ENCODE measurements at places on chromosomes 11 and 22.

GRCh38 chr22:46287873-46288751 lies 8.6 kb upstream of the GTSE1 start:
- no peak for DNase-seq

DNA sequence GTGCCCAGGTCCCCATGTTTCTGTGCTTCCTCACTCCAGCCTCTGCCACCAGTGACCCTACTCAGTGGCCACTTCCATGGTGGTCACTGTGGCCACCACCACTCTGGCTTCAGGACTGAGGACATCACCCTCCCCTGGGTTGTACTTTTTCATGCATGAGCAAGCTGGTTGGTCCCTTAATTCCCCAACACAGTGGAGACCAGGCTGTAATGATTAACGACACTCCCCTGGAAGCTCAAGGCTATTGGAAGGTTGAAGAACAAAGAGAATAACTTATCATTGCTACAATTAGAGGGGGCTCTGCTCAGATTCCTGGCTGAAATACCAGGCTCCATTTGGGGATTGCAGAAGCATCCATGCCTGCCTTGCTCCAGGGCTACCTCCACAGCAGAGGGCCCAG lies 10.5 kb downstream of the PLAAT4 start:
- DNase-seq, result no peak

- DNase-seq, result no peak
Measured at GRCh38 chr22:19121631-19122142, 525 bp downstream of the DGCR2 start.

DNA sequence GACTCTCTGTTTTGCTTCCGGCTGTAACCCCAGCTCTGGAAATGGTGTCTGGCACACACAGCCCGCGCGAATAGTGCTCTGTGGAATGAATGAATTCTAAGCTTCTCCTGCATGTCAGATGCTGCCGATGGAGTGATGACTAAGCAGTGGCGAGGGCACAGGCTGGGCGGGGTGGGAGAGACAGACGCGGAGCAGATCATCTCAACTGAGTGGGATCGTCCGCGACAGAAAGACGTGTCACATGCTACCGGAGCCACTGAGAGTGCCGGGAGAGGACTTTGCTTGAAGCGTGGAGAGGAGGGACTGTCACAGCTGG lies 334.5 kb downstream of the CTTN start:
- no peak for DNase-seq

DNA sequence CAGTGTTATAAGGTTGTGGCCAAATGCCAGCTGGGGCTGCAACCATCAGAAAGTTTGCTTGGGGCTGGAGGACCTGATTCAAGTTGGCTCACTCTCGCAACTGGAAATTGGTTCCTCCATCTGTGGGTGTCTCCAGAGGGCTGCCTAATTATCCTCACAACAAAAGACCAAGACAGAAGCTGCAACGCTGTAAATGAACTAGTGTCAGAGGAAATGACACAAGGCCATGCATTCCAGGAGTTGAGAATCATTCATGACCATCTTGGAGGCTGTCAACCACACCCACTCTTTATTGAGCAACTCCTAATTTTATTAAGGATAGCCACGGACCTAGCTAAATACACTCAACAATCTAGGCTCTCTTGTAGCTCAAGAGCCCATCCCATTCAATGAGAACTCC lies 1060.8 kb downstream of the OPCML start:
- no peak for DNase-seq

DNA sequence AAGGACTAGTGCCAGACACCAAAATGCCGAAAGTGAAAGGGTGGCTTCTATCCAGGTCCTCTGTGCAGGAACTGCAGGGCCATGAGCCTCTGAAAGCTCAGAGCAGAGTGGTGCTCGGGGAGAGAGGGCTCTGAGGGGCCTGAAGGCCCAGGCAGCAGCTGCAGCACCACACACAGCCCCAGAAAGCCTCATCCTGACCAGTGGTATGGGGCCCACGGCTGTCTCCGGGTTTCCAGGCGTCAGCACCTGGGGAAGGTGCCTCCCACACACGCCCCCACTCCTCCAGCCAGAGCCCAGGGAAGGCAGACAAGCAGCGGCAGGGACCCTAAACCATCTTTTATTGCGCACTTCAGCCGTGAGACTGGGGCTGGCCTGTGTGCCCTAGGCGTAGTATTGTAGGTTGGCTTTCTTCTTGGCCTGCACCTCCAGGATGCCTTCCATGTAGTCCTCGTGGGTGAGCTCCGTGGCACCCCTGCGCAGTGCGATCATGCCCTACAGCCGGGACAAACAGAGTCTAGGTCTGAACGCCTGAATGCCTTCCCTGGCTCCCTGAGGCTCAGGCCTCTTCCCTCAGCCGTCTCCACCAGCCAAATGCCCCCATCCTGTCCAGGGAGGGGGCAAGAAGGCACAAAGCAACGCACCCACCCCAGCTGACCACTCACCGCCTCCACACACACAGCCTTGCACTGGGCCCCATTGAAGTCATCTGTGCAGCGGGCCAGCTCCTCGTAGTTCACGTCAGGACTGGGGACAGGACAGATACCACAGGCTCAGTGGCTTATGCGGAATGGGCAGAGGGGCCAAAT lies 7.6 kb downstream of the PSMC3 start:
- DNase-seq, result no peak

DNA sequence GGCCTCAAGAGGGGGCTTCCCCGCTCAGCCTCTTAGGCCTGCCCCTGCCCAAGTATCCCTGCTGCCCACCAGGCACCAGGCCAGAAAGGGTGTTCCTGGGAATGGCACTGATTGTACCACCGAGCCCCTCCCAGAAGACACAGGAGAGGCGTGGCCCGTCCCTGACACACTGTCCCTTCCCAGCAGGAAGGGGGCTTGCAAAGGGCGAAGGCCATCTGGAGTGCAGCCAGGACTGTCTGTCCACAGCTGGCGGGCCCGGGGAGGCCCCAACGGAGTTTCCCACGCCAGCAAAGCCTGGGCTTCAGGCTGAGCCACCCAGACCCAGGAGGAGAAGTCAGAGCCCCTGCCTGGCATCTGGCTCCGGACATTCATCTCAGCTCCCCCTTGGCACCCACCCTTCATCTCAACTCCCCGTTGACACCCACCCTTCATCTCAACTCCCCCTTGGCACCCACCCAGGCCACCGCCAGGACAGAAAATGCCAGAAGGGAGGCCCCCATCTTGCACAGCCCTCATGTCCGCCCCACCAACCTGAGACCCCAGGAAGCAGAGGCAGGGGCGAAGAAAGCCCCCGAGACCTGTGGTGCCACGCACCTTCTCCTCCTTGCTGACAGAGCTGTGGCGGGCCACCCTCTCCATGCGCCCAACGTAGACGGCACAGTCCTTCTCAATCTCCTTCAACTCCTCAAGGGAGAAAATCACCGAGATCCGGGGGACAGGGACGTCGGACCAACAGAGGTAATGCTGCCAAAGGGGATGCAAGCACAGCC lies 19.4 kb downstream of the TUBGCP6 start:
- no peak for DNase-seq

GRCh38 chr11:119619665-119620064 lies 109.3 kb downstream of the NECTIN1 start:
- no peak for DNase-seq

GRCh38 chr22:22179858-22180257 lies 64.7 kb upstream of the VPREB1 start:
- DNase-seq, result no peak

DNA sequence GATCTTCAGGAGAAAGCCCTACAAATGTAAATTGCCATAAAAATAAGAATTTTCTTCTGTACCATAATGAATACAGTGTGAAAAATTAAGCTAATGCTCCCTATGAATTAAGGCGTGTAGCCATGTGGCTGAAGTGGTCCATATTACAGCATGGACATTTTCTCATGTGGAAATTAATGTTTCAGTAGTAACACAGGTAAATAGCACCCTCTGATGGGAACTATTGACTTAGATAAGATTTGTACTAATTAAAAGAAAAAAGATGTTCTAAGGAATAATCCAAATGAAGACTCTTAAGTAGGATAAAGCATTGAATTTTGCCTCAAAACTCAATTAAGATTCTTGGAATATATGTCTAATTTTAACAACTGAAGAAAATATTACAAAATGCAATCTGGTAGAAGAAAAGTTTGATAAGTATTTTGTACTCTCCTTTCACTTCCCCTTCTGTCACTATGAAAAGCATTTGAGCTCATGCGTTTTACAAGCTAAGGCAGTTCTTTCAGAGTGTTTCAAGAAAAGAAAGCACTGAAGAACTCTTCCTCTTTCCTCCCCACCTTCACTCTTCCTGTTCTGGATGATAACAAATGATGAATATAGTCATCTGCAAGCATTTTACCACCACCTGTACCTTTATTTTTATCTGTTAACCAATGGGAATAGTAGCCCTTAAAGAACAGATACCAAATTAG lies 9.9 kb upstream of the OR8D2 start:
- DNase-seq, result no peak

GRCh38 chr11:96704847-96705246 lies 315.0 kb downstream of the JRKL start:
- no peak for DNase-seq

GRCh38 chr11:102317099-102317767 lies at the start of gene BIRC3:
BIRC3 (plus strand) TSS chr11:102317484; CDS start chr11:102324510, 7,026 bp downstream.
- DNase-seq, result peak; percentile 97

- no peak for DNase-seq
Measured at GRCh38 chr11:86717817-86718501, 45.5 kb upstream of the ME3 start.

GRCh38 chr11:103898577-103899336 lies 137.7 kb upstream of the DDI1 start:
- no peak for DNase-seq

GRCh38 chr11:91257667-91258066 lies 967.0 kb upstream of the FAT3 start:
- no peak for DNase-seq

GRCh38 chr11:104279587-104279986 lies 115.6 kb upstream of the PDGFD start:
- no peak for DNase-seq

GRCh38 chr11:26126741-26127140 lies 205.2 kb upstream of the ANO3 start:
- DNase-seq, result no peak

GRCh38 chr22:31789803-31790202 lies 36.0 kb downstream of the DEPDC5 start:
- DNase-seq, result no peak

DNA sequence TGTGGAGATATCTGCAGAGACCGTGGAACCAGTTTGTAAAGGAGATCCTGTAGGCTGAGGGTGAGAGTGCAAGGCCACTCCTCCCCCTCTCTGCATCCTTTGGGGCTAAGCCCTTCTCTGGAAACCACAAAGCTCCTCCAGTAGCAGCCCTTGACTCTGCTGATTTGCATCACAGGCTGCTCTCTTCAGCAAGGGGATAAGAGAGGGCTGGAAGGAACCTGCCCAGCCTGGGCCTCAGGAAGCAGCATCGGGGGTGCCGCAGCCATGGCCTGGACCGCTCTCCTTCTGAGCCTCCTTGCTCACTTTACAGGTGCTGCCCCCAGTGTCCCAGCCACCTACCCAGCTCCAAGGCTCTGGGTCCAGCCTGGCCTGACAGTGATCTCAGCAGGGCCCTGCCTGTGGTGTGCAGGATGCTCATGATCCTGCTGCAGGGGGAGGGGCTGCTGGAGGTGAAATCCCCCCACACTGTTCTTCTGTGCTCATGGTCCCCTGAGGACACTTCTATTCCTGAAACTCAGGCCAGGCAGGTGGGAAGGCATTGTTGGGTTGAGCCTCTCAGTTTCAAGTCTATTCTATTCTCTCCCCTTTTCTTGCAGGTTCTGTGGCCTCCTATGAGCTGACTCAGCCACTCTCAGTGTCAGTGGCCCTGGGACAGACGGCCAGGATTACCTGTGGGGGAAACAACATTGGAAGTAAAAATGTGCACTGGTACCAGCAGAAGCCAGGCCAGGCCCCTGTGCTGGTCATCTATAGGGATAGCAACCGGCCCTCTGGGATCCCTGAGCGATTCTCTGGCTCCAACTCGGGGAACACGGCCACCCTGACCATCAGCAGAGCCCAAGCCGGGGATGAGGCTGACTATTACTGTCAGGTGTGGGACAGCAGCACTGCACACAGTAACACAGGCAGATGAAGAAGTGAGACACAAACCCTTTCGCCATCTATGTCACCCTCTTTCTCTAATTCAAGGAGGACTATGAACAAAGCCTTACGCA lies 68.5 kb upstream of the IGLL5 start:
- no peak for DNase-seq

- no peak for DNase-seq
Measured at GRCh38 chr11:9677951-9678350, 14.1 kb downstream of the SWAP70 start.

- DNase-seq, result no peak
Measured at GRCh38 chr11:2302306-2302895, 588 bp downstream of the TSPAN32 start.

DNA sequence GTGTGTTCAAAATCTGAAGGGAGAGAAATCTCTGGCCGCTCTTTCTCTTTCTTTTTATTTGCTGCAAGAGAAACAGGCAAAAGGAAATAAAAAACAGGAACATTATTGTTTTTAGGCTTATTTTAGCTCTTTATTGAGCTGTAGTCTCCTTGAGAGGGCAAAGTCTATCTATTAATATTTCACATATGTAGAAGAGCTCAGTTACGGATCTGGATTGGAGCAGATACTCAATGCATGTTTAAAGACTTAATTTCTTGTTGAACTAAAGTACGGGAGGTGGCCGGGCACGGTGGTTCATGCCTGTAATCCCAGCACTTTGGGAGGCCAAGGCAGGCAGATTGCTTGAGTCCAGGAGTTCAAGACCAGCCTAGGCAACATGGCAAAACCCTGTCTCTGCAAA lies 78.4 kb upstream of the GDPD4 start:
- DNase-seq, result no peak

DNA sequence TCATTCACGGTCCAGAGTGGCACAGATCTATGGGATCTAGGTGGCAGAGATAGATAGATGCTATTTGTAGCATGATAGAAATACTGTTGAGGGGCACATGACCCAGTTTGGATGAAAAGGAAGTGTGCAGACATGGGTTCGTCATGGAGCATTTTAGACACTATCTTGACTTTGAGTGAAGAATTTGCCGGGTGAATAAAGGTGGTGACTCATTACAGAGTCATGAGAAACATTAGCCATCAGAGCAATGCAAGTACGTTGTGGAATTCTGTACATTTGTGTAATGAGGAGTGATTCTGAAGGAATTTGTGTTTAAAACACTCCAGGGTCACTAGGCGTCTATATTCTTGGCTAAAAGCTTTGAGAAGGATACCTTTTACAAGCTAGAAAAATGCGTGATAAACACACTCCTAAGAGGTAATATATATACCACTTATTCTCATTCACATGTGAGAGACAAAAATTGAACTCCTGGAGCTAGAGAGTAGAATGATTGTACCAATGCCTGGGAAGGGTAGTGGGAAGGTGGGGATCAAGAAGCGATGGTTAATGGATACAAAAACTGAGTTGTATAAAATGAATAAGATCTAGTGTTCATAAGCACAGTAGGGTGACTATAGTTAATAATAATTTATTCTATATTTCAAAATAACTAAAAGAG lies 593.7 kb upstream of the LUZP2 start:
- peak; percentile 5 for DNase-seq

DNA sequence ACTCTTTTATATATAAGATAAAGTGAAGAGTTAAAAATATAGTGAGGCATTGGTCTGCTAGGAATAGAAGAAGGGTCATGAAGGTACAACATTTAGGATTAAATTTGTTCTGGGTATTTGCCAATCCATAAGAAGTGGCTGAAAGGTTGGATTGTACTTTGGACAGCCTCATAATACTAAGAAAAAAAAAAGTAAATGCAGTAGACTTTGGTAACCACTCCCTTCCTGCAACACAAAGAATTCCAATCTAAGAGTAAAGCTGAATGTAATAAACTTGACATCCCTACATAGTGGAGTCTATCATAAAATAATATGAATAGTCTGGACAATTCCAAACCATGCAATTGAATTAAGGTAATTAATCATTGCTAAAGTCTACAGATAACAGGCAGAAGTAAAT lies 2294.4 kb downstream of the LRRC4C start:
- no peak for DNase-seq

GRCh38 chr11:47938791-47939560 lies 41.4 kb upstream of the PTPRJ start:
- DNase-seq, result no peak
